ENCODE measurements at places on chromosomes 13 and 19. TPM values are rescaled to one million over a fixed set of nuclear protein-coding genes. Genes with fewer than 3 reads are reported as not detected.

DNA sequence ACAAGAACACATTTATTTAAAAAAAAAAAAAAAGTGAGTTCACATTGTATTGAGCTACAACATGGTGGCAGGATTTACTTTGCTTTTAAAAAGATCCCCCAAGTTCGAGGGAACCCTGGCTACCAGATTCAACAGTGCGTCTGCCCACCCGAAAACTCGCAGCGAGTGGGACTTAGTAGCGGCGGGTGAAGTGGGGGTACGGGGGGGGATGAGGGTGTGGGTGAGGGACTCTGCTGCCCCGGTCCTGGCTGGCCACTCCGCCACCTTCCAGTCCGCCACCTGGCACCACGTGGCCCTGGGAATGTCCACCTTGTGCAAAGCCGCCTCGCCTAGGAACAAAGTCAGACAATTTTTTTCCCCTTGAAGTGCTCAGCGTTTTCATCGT, 19.3 kb upstream of the TINCR start:
- no peak for DNase-seq
- no peak overlapping the region for H3K4me3 ChIP-seq
- H3K4me1 ChIP-seq, result peaks cover 12% of the 10 kb centered on the region
- H3K36me3 ChIP-seq, result peaks cover 68% of the 10 kb centered on the region

GRCh38 chr19:41758846-41759245, 3.5 kb downstream of the CEACAM6 start:
- no peaks in the 10 kb centered on the region for H3K36me3 ChIP-seq
- H3K27ac ChIP-seq, result no peak overlapping the region
- peaks cover under 1% of the 10 kb centered on the region for H3K4me1 ChIP-seq
- H3K4me3 ChIP-seq, result no peak overlapping the region
- H3K27me3 ChIP-seq, result peaks cover 30% of the 10 kb centered on the region
- no peak for DNase-seq

DNA sequence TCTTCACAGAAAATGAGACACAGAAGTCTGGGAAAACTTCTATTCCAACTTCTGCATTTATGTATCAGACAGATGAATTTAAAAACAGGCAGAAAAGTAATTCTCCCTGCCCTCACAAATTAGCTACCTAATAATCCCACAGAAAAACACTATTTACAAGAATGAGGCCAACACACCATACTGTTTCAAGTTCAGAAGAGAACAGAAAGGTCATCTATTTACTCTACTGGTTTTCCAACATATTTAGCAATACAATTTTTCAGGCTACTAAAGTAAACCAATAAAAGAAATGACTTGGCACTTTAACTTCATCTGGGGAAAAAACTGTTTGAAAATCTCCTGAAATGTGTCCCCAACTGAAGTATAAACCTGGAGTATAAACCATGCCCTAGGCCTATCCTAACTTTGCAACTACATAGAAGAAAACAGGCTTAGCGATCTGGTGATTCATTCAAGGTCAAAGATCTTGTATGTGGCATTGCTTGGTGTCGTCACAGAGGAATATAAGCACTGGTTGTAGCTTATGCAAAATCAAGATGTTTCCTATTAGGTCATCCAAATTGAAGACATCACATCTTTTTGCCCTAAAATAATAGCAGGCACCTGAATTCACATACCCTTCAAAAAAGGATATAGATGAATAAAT, 20.1 kb upstream of the EBPL start:
- peaks cover 64% of the 10 kb centered on the region for H3K36me3 ChIP-seq
- no peak for DNase-seq
- no peak overlapping the region for H3K4me3 ChIP-seq
- no peaks in the 10 kb centered on the region for H3K4me1 ChIP-seq
- no peaks in the 10 kb centered on the region for H3K27me3 ChIP-seq

DNA sequence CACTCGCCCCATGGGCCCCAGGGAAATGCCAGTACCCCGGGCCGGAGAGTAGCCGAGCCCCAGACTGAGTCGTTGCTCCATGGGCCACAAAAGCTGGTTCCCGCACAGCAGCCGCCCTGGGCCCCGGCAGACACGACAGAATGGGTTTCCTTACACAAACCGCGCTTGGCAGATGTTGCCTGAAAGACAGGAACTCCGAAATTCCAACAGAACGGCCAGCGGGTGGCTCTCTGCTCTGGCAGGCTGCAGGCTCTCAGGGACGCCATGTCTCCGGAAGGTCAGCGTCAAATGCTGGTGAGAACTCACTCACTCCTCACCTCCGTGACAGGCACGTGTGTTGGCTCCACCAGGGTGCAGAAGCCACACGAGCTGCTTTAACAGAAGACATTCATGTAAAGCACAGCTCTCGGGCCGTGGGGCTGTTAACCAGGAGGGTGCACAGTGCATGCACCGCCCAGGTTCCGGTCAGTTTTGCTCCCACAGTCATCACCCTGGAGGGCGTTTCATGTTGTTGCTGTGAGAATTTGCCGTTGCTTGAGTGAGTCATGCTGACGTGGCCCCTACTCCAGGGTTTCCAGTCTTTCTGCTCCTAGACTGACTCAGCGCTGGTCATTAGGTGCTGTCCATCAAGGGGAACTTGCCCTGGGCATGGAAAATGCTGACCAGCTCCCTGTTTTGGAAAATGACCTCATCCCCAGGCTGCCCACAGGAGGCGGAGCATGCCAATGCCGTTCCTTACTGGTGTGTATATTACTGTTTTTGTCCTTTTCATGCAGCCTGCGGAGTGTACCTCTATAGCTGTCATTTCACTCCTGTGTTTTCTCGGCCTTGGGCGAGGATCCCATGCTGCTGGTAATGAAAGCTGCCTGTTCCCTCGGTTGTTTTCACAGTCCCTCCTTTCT, 44.8 kb downstream of the ANKRD10 start:
- H3K27me3 ChIP-seq, result peaks cover 34% of the 10 kb centered on the region
- H3K27ac ChIP-seq, result no peak overlapping the region
- DNase-seq, result no peak
- H3K36me3 ChIP-seq, result no peaks in the 10 kb centered on the region

DNA sequence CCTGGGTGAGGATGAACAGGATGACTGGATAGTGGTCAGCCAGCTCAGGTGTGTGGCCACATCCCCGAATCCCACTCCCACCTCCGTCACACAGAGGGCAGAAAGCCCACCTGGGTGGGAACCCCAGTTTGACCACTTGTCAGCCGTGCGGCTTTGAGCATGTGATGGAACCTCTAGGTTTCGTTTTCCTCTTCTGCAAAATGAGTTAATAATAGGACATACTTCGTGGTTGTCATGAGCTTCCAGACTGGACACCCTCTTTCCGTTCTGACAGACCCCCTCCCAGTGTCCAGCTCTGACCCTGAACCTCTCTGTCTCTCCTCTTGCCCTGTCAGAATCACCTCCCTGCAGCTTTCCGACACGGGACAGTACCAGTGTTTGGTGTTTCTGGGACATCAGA, 1.8 kb downstream of the AXL start:
- H3K27me3 ChIP-seq, result peaks cover 50% of the 10 kb centered on the region
- H3K27ac ChIP-seq, result no peak overlapping the region

DNA sequence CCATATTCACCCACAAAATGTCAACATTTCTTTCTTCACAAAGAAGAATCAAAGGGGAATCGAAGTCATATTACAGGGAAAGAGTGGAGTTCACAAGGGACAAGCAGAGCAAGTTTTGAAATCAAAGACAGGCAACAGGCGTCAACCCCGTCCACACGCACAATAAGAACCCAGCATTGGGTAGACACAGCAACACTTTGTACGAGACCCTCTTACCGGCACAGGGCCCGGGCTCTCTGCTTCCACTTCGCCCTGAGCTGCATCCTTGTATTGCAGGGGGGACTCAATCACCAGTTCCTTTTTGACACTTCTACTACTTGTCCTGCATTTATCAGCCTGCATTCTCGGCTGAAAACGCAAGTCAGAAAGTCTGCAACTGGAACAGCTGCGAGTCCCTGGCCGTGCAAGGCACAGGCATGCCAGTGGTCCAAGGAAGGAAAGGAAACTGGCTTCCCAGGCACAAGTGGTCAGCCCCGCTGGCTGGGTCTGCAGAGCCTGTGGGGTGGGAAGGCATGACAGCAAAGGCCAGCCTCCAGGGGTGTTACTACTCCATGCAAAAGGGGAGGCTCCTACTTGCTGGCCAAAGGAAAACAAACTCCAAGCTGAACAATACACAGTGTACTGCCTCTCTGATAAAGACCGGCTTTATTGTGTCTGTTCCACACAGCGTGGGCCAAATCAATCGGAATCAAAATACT, at the start of gene DOCK9:
Gene DOCK9 (minus strand): TSS at position 497 of the 698 bp plus-strand sequence. CDS start 155 bp downstream, at position 342.
- no peak for DNase-seq
- H3K36me3 ChIP-seq, result no peaks in the 10 kb centered on the region
- H3K4me3 ChIP-seq, result no peak within 1 kb of the TSS
- no peak within 1 kb of the TSS for H3K27ac ChIP-seq
- H3K27me3 ChIP-seq, result no peaks in the 10 kb centered on the region

The PRX gene
- total RNA-seq, result 1.4 TPM

All from activated B cell treated with CpG ODN at 0.5 μM for 24 hours (primary cell).